CD4-positive, alpha-beta T cell treated with Interleukin-10 for 1 hour (primary cell): ENCODE measurements at places on chromosomes 5 and 9.

DNA sequence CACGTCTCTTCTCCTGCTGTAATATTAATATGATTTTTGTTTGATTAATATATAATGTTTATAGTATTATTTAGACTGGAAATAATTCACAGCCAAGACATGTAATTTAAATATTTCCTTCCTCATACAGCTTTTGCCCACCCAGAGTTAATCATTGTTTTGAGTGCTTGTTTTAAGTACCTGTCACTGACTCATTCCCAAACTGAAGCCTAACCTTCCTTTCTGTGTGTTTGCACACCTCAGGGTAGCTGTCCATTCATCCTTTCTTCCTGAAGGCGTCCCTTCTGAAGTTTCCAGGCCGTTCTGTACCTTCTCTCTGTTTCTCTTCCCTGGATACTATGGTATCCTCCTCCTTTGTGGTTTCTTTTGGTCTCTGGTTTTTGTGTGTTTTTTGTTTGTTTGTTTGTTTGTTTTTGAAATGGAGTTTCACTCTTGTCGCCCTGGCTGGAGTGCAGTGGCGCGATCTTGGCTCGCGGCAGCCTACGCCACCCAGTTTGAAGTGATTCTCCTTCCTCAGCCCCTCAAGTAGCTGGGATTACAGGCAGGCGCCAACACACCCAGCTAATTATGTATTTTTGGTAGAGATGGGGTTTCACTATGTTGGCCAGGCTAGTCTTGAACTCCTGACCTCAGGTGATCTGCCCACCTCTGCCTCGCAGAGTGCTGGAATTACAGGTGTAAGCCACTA, 312.4 kb downstream of the DOCK8 start:
- no peak for DNase-seq

DNA sequence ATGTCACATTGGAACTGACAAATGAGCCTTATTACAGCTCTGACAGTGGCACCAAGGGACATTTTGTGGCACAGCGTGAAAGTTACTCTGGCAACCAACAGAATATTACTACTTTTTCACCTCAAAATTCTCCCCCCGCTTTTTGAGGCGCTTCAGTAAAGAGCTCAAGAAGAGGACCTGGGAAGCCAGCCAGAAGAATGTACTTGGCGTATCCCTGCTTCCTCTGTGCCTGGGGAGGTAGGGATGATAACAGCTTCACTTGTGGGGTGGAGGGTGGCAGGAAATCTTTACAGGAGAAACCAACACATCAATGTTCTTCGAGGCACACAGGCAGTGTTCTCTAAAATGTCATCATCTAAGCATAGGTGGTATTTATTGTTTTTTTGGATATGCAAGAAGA, 624.1 kb downstream of the NR2F1-AS1 start:
- no peak for DNase-seq

DNA sequence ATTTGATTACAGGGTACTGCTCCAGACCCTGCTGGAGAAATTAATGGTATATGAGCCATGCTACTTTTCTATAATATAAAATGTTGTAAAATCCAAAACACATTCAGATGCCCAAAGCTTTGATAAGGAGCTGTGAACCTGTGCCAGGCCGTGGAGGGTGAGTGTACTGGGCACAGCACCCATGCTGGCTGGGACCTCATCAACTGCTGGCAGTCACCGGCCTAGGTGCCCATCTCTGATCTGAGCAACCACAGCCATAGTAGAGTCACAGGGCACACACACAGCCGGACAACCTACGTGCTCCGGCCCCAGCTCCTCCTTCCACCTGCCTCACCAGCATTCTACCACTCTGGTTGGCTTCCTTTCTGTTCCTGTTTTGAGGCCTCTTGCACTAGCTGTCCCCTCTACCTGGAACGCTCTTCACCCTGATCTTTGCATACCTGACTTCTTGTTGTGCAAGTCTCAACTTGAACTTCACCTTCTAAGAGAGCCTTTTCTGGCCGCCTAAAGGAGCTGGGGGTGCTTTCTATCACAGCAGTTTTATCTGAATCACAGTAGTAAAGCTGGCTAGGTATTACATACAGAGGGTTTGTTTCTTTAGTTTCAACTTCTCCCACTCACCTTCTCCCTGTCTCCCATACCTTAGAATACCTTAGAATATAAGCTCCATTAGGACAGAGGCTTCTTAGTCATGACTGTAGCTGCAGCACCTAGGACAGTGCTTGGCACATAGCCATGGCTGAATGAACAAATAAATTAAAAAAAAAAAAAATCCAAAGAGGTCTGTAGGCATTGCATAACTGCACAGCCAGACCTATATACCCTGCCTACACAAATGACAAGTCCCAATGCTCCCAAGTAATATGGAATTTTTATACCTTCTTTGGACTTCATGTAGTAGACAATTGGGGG, 51.7 kb downstream of the MED27 start:
- no peak for DNase-seq

- DNase-seq, result no peak
Measured at GRCh38 chr9:73076970-73077369, 74.7 kb upstream of the ANXA1 start.

- no peak for DNase-seq
Measured at GRCh38 chr5:148912714-148913398, 86.4 kb downstream of the ADRB2 start.

- no peak for DNase-seq
Measured at GRCh38 chr9:112382501-112383364, 2.8 kb downstream of the HSDL2 start.

DNA sequence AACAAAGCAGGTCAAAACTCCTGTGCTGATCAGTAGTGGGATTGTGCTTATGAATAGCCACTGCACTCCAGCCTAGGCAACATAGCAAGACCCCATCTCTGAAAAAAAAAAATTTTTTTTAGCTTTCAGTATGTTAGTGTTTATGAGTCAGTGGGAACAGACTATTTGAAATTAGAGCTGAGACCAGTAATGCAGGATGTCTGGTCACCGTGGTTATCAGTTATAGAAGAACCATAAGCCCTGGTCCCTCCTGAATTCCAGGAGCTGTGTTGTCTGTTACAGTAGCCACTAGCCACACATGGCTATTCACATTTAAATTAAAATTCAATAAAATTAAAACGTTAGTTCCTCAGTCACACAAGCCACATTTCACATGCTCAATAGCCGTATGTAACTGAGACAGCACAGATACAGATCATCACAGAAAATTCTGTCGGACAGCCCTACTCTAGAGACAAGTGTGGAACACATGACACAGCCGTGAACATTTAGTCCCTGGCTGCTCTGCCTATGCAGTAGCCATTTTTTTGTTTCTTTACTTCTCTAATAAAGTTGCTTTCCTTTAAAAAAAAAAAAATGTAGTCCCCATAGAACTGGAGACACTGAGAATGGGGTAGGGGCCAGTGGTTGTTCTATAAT, 96.1 kb upstream of the SAP30L start:
- no peak for DNase-seq

- no peak for DNase-seq
Measured at GRCh38 chr9:17799369-17799768, 220.5 kb downstream of the SH3GL2 start.

DNA sequence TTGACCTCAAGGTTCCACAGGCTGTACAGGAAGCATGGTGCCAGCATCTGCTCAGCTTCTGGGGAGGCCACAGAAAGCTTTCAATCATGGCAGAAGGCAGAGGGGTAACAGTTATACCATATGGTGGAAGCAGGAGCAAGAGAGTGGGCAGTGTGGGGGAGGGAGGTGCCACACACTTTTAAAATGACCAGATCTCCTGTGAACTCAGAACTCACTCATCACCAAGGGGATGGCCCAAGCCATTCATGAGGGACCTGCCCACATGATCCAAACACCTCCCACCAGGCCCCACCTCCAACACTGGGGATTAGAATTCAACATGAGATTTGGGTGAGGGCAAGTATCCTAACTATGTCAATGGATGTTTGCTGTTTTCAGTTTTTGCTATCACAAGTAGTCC, 16.2 kb downstream of the CYFIP2 start:
- DNase-seq, result no peak

GRCh38 chr5:77973253-77973609, 197.1 kb upstream of the TBCA start:
- DNase-seq, result no peak

GRCh38 chr5:178338126-178338749, 105.6 kb upstream of the PHYKPL start:
- DNase-seq, result no peak

DNA sequence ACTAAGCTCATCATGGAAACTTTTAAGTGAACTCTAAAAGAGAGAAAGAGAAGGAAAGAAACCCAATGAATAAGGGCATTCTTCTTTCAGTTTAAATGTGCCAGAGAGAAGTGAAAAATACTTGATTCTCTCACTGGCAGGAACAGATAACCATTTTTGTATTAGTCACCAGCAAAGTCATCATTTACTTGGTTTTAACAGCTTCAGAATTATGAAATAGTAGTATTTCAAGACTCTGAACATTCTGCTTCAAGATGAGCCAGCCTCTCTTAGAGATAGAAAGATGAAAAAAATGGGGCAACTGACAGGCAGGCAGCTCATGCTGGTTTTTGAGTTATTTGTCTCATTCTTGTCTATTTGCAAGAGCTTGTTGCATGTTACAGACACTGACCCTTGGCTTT, 103.5 kb downstream of the GCNT1 start:
- DNase-seq, result no peak

DNA sequence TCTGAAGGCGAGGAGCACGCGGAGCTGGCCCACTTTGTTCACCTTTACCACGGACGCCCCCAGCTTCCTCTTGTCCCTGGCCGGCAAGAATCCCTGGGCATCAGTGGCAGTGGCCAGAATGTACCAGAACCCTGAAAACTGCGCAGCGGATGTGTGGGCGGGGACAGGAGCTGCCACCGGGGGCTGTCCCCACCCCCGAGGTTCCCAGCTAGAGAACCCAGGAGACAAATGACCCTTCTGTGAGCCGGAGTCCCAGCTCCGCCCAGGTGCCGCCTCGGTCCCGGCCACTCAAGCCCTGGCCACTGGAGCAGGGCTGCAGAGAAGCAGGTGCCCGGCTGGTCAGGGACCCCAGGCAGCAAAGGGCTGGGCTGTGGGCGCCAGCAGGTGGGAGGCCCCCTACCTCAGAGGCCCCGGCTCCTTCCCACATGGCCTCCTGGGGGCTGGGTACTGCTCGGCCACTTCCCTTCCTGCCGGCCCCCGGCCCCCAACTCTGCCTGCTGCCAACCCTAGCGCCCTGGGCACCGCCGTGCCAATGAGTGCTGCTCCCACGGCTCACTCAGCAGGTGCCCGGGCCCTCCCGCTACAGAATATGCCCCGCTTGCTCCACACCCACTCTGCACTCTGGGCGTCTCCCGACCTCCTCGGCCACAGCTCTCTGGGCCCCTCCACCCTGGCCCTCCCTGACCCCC, 713 bp downstream of the LCN10 start:
- peak; percentile 28 for DNase-seq

DNA sequence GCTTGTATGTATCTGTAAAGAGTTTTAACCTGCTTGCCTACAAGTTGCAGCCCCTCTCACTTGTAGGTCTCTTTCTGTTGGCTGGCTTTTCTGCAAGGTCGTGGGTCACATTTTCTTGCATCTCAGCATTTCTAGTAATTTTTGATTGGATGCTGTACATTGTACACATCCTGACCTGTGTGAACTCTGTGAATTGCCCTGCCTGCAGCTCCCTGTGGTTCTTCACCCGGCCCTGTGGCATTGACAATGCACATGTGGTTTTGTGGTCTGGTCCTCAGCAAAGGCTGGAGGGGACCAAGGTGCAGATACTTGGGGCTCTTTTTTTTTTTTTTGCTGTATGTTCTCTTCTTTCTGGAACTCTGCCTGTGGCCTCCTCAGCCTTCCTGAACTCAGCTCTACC, 53.6 kb downstream of the WNK2 start:
- DNase-seq, result peak; percentile 25

GRCh38 chr5:112787896-112788295, 50.2 kb downstream of the APC start:
- DNase-seq, result no peak

- DNase-seq, result no peak
Measured at GRCh38 chr5:80871541-80871961, 88.6 kb upstream of the RASGRF2 start.
